ENCODE measurements at places on chromosomes 5 and 9. TPM values are rescaled to one million over a fixed set of nuclear protein-coding genes. Genes with fewer than 3 reads are reported as not detected.
A peak's percentile ranks its signal among the peaks of the same experiment; 100 is the strongest.

DNA sequence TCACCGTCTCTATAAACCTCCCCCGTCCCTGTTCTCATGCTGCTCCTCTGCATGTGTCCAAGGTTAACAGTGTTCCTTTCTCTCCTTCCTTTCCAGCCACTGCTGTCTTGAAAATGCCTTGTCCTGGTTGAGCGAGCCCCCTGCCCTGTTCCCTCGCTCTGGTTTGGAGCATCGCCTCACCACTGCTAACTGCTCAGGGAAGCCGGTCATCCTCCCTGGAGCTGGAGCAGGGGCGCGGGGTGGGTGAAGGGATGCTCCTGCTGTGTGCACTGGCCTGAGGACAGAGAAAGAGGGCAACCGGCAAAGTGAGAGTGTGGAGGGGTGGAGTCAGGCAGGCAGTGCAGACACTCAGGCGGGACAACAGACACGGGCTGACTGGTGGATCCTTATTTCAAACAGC lies 19.4 kb downstream of the UBE2QL1 start:
- no peak for DNase-seq

- no peak for DNase-seq
Observed at GRCh38 chr9:108078811-108079210, 589.2 kb upstream of the KLF4 start.

DNA sequence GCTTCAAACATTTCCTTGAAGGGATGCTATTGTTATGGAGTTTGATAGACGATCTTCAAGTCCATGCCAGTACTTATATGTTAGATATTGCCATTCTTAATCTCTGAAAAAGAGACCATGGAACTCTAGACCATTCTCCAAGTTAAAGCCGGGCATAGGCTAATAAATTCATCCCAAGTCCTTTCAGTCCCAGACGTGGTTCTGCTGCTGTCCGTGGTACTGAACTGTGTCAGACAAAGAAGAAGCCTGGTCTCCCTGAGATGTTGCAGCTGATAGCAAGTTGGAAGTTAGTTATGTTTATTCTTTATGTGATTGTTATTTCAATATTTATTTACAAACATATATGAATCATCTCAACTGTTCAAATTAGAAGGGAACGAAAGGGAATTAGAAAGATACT lies 158.7 kb downstream of the NMUR2 start:
- DNase-seq = peak; percentile 71

GRCh38 chr5:167899490-167900070 lies 391.9 kb upstream of the WWC1 start:
- DNase-seq = no peak

DNA sequence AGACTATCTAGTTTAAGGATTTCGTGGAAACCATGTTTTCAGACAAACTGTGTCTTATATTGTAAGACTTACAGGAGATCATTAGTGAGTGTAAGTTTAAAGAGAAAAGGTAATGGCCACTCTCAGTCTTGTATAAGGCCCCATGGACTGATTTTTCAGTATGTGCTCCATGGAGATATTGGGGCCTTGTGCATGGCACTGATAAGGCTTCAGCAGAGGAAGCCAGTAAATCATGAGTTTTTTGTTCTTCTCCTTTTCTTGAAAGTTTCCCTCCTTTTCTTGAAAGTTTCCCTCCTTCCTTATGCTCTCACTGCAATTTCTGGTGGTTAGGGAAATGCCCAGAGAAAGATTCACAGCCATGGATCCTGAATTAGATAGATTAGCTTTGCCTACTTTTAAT lies 471.3 kb downstream of the LRRC70 start:
- DNase-seq = no peak

DNA sequence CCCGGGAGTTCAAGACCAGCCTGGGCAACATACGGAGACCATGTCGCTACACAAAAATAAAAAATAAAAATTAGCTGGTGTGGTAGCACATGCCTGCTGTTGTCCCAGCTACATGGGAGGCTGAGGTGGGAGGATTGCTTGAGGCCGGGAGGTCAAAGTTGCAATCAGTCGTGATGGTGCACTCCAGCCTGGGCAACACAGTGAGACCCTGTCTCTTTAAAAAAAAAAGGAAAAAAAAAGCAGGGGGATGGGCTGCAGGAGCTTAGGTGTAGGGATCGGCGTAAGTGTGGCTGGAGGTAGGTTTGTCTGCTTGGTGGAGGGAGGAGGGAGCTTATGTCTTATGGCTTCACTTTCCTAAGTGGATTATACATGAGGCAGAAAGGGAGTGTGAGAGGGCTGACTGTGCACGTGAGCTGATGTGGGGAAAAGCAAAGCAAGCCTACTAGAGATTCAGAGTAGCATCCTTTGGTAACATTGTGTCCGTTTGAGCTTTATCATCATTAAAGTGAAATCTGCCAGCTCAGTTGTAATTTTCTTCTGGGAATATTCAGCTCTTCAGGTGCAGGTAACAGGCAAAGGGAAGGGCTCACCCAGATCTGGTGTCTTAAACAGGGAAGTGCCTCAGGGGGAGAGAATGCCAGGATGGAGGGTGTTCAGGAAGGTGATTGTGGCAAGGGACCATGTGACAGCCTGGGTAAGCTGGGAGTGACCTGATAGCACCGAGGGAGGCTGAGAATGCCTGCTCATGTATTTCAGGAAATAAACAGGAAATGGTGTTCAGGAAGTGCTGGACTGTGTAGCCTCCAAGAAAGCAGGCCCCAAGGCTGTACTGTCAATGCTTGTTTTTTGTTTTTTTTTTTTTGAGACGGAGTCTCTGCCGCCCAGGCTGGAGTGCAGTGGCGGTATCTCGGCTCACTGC lies 17.6 kb upstream of the SETX start:
- DNase-seq = peak; percentile 61

DNA sequence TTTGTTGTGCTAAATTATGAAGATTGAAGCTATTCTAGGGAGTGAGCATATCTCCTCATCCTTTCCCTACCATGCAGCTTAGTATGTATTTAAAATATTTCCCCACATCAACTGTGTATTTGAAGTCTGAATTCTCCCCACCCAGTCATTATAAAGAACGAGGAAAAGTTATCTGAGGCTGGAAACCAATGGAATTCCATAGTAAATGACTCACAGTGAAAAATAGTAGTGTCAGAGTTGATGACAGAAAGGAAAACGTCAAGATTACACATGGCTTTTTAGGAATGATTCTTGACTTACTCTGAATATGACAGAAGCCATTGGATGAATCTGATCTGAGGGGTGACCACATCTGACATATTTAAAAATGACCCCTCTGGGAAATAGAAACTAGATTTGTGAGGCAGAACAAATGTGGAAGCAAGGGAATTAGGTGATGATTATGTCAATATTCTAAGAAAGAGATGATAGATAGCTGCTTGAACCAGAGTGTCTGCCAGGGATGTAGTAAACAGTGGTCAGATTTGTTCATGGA lies 1768.9 kb upstream of the CDH9 start:
- DNase-seq = no peak

DNA sequence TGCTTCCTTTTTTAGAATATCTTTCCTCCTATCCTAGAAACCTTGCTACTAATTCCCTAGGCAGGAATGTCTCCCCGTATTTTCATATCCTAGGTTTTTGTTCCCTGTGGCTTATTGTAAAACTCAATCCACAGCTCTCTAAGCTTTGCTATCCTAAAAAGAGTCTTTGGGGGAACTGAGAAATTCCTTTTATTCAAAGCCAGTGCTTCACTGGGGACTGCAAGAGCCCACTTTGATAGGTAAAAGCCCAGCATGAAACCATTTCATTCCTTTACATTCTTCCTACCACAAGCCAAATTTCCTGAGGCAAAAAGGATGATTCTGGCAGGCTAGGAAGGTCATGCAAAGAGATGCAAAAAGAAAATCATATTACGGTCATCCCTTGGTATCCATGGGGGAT lies 5.8 kb upstream of the HACD4 start:
- no peak for DNase-seq

GRCh38 chr5:94199566-94199965 lies 418.8 kb downstream of the KIAA0825 start:
- no peak for DNase-seq

DNA sequence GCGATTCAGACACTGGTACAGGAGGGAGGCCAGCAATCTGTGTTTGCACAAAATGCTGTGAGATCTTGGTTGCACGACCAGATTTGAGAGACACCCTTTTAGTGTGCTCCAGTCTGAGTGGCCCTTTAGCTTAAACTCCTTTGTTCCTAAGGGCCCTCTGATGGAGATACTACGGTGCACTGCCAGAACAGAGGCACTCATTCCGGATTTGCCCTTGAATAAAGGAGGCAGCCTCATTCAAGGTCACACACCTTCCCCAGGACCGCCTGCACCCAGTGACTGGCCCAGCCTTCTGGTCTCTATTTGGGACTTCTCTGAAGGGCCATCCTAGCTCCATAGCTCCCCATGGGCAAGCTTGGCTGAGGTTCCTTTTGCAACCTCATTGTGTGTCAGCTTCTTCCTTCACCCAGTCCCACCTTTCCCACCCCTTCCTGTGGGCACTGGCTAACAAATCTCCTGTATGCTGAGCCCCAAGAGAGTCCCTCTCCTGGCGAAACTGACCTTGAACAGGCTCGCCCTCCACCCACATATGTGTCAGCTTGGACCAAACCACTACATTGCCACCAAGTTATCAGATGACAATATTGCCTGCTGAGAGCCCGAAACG lies 191.7 kb downstream of the GABBR2 start:
- DNase-seq = no peak

DNA sequence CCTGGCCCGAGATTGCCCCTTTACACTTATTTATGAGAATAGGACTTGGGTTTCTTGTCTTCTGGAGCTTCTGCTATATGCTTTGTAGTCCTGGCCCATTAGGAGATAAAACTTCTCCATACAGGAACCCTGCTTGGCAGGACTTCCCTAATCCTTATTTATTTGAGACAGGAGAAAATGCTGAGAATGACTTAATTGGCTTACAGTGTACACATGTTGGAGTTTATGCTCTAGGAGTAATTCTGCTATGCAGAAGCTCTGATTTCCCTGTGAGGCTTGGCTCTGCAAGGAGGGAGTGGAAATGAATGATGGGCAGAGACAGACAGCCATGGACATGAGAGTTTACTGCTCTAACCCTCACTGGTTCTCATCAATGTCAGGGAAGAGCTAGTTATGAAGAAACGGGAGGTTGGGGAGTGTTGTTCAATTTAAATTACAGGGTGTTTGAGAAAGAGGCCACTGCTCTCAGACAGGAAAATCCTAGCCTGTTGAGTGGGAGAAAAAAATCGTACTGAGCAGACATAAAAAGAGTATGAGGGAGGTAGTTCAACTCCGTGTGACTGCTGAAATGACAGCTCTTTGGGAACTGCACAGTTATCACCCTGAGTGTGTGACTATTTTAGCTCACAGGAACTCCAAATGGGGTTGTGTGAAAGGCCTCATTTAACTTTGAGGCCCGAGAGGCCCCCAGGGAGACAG lies 37.5 kb downstream of the ACTBL2 start:
- DNase-seq = no peak

DNA sequence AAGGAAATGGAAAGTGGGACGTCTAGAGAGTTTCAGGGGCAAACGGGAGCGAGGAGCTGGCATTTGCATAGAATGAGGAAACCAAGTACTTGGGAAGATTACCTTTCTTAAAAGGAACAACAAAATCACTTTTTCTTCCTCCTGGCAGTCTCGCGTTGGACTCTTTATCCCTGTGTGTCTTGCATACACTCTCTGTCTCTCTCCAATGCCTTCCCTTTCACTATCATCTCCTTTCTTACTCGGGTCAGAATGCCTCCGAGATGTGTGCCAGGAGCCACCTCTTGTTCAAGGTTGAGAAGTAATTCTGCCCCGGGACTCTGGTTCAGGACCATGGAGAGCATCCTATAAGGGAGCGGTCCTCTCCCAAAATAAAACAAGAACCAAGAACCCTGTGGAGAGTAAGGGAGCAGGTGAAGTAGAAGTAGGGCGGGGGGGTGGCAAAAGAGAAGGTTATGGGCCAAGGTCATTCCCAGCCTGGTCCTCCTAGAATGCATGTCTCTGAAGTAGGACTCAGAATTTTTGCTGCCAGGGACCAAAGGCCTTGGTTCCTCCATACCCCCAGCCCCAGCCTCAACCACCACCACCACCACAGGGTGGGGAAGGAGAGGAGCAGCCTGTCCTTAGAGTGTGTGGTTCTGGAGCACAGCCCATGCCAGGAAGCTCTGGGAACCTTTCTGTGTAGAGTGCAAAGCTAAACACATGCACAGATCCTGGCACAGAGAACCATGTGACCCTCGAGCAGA lies 72.1 kb upstream of the ARAP3 start:
- peak; percentile 64 for DNase-seq

DNA sequence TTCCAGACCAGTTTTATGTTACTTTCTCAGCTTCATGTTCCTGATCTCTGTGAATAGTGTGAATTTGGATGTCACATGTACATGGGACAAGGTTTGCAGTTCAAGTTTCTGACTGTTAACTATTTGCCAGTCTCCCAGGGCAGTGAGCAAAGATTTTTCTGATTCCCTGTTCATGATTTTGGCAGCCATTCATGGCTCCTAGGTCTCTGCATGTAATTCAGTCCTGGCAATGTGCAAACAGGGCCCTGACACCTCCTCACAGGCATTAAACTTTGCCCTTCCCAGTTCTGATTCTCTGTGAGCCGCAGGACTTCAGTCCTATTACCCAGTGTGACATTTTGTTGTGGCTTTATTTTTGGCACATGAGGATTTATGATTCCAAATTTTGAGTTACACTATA lies 349.7 kb downstream of the ARRDC3 start:
- DNase-seq = no peak

DNA sequence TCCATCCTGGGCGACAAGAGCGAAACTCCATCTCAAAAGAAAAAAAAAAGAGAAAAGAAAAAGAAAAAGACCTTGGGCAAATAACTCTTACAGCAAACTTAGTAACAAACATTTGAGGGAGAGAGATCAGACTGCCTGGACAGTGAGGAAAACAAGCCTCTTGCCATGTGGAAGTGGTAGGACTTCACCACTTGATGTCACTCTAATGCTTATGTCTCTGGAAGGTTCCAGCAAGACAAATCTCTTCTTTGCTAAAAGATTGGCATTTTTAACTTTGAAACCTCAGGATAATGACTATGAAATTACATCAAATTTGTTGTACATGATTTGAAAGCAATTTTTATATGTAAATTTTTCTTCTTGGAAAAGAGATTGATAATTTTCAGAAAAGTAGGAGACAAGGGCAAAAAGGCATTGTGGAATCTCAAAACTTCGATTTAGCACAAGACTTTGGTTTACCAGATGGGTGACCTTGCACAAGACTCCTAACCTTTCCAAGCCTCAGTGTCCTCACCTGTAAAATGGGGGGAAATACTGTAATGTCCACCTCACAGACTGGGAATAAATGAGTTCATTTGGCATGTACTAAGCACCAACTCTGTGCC lies 5.4 kb downstream of the ACTL7B start:
- no peak for DNase-seq

GRCh38 chr5:30376848-30377247 lies 816.6 kb upstream of the CDH6 start:
- no peak for DNase-seq

Gene ARHGEF39
- 1.4 TPM for total RNA-seq

Gene DBH
- total RNA-seq = 0.08 TPM

Gene ZNF354C
- total RNA-seq = 6.0 TPM

Gene TGFBI
- total RNA-seq = 27.9 TPM

Gene KIF4B
- total RNA-seq = 0.54 TPM

Gene RNF208
- total RNA-seq = 1.1 TPM

Gene PCSK5
- 3.1 TPM for total RNA-seq

Gene FGFR4
- 11.0 TPM for total RNA-seq

Gene FTMT
- total RNA-seq = not detected
